Astrocyte (in vitro differentiated cells and primary cell): ENCODE measurements at places on chromosomes 12 and 14. TPM values are rescaled to one million over a fixed set of nuclear protein-coding genes. Genes with fewer than 3 reads are reported as not detected.

The FOXG1 gene
- total RNA-seq: 0.07 and 0.18 TPM in 2 replicates

The C12orf76 gene
- 11.5 and 13.0 TPM in 2 replicates for total RNA-seq

The STON2 gene
- 39.7 and 52.9 TPM in 2 replicates for total RNA-seq

The MLH3 gene
- total RNA-seq: 12.7 and 12.9 TPM in 2 replicates

The PTHLH gene
- 48.5 and 53.5 TPM in 2 replicates for total RNA-seq

The COQ6 gene
- 12.8 and 15.3 TPM in 2 replicates for total RNA-seq

The GALC gene
- 21.2 and 23.5 TPM in 2 replicates for total RNA-seq

The HIGD1C gene
- not detected in 2 replicates for total RNA-seq

The ANG gene
- 4.0 and 5.2 TPM in 2 replicates for total RNA-seq

The POTEM gene
- not detected in 2 replicates for total RNA-seq

The RAPGEF3 gene
- total RNA-seq: 5.9 and 8.4 TPM in 2 replicates

The CLEC2A gene
- total RNA-seq: 0.84 and 2.0 TPM in 2 replicates

The SLC17A8 gene
- total RNA-seq: not detected in 2 replicates

The PTPN21 gene
- 30.1 and 30.2 TPM in 2 replicates for total RNA-seq

The KLRK1 gene
- total RNA-seq: 0.73 and 1.1 TPM in 2 replicates

The SOS2 gene
- 18.3 and 19.9 TPM in 2 replicates for total RNA-seq

The KLHDC1 gene
- total RNA-seq: 0.94 and 1.2 TPM in 2 replicates

The SIX4 gene
- 11.2 and 14.0 TPM in 2 replicates for total RNA-seq

The APOF gene
- not detected in 2 replicates for total RNA-seq

The DCN gene
- total RNA-seq: 0.57 and 0.87 TPM in 2 replicates

The PPFIA2 gene
- total RNA-seq: 0.59 and 1.3 TPM in 2 replicates

The FAM181A gene
- not detected in 2 replicates for total RNA-seq
